ENCODE measurements at places on chromosomes 5 and 9.
A peak's percentile ranks its signal among the peaks of the same experiment; 100 is the strongest.

GRCh38 chr5:65326922-65327321 lies 154.8 kb downstream of the ADAMTS6 start:
- DNase-seq, result no peak

DNA sequence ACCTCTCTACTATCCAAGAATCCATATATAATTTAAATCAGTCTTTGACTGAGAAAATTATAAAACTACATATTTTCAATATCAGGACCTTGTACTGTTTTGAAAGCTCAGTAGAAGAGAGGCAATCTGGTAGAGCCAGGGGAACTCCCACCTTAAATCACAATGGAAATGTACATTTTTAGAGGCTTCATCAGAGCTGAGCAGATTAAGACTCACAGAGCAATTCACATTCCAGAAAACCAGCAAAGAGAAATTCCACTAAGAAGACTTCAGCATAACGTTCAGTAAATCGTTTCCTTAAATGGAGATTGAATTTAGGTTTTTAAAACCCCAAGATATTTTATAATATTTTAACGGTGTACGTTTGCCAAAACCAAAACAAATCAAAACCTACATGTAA lies 227.8 kb upstream of the TRPM3 start:
- DNase-seq, result no peak

DNA sequence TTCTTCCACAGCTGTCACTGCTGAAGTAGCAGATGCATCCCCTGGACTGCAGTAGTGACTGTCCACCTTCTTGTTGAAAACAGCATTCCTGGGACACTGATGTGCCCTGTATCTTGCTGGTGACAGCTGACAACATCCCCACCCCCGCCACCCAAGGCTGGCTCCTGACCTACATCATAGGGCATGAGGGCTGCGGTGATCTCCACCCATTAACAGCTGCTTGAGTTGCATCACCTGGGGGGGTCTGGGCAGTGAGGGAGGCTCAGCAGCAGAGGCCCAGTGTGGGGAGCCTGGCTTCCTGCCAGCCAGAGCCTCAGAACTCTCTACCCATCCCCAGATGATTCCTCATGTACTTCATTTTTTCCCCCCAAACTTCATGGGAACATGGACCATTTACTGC lies 4.1 kb downstream of the PRUNE2 start:
- DNase-seq, result no peak

GRCh38 chr5:78964889-78965288 lies 20.2 kb downstream of the ARSB start:
- peak; percentile 55 for DNase-seq

DNA sequence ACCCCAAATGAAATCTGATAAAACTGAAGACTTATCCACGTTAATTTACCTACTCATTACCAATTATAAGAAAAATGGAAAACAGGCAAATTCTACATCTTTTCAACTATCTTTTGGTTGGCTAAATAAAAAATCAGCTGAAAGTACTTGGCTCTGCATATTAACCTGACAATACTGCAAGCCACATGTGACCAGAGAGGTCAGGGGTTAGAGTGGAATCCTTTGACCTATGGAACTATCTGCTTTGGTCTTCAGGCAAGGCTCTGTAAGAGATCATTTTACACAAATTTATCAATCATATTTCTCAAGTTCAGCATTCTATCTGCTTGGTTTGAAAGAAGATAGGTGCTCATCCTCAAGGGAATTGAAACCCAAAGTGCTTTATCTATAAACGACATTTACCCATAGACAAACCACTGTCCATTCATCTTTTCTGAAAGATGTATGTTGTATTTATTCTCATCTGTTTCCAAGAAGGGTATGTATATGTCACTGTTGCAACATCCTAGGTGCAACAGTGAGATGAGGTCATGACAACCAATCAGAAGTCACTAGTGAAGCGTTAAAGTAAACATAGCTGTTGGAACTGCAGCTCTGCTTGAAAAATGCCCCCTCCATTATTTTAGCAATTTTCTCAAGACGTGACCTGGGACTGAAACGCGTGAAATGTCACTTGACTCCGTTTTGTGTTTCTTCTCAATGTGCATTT lies 144.9 kb upstream of the POU5F2 start:
- DNase-seq, result no peak

- DNase-seq, result no peak
These were observed 85.2 kb downstream of the OXCT1 start for GRCh38 chr5:41785061-41785460.

Measured in NCI-H526 (cell line).